ENCODE measurements at places on chromosomes 11 and 22.

DNA sequence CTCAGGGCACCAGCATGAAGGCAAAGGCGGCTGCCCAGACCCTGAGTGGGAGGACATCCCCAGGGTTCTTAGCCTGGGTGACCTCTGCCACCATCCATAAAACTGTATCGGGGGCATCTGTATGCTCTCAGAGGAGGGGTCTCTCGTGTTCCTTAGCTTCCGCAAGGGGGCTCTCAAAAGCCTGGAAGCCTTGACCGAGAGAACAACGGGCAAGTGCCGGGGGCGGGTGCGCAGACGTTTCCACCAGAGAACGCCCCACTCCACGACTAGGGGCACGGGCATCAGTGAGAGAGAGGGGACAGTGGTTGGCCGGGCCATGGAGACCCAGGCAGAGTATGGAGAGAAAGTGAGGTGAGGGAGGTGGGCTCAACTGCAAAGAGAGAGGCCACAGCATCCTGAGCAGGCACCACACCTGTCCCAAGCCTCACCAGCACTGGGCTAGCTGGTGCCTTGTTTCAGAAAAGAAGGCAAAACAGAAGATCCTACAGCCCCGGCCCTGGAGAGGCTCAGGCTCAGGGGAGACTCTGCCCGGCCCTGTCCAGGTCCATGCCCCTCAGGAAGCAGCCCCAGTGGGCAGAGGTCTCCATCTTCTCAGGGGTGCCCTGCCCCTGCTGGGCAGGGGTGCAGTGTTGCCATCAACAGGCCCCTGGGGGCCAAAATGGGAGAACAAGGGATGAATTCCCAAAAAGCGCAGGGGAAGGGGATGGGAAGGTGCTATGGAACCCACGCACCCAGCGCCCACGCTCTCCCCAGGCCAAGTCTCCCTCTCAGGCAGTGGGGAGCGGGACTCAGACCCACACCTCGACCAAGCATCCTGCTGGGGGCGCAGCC, 5.9 kb downstream of the TSPAN32 start:
- no peak for DNase-seq

DNA sequence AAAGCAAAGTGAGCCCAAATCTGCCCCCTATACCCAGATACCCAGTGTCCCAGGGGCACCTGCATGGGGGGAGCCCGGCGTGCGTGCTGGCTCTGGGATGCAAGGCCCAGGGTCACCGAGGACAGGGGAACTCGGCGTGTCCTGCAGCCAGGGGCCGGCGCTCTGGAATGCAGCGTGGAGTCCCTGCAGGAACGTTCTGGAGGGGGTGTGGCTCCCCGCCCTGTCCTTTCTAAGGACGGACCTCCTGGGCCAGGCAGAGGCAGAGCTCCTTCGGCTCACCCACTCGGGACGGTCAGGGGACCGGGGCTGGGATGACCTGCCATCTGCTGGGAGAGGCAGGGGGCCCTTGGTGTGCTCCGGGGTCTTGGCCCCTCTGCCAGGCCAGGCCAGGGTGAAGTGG, 1196.8 kb downstream of the BRD1 start:
- no peak for DNase-seq

GRCh38 chr22:20198557-20199319, 47.9 kb upstream of the CCDC188 start:
- DNase-seq, result no peak

GRCh38 chr22:30182350-30182745, 64.2 kb downstream of the LIF start:
- no peak for DNase-seq

- no peak for DNase-seq
Observed at GRCh38 chr11:68037411-68038225, 1.2 kb upstream of the TCIRG1 start.

DNA sequence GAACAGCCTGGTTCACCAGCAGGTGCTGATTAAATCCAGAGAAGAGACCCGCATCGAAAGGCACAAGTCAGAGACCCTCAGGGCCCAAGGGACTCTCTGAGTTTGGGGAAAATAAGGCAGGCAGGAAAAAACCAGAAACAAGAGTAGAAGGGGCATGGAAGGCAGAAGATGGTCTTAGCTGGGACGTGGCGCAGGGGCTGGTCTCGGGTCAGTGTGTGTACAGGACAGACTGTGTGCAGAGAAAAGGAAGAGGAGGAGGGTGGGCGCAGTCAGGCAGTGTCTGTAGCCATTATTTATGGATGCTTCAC, 31.3 kb downstream of the PPP2R1B start:
- no peak for DNase-seq

DNA sequence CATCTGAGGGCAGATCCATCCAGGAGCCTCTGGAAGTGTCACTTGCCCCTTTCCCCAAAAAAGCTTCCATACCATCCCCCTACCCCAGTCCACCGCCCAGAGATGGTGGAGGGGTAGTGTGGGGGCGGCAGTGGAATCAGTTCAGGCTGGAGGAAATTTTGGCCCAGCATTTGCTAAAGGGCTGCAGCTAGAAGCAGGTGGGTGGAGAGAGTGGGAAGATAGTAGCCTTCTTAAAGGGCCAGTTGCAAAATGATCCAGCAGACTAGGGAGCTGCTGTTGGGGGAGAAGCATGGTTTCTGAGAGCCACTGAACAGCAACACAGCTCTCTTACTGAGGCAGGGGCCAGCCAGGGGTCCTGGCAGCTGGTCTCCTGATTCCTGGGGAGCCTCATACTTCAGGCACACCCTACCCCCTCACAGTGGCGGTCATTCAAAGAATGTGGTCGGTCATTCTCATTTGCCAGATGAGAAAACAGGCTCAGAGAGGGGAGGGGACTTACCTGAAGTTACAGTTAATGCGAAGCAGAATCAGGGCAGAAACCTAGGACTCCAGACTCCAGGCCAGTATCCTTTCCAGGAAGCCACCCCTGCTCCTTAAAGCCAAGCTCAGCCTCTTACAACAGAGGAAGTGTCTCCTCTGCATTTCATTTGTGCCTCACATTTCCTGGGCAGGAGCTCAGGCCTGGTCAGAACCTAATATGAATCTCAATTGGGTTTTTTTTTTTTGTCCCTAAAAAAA, 5.4 kb downstream of the SEC14L2 start:
- no peak for DNase-seq

DNA sequence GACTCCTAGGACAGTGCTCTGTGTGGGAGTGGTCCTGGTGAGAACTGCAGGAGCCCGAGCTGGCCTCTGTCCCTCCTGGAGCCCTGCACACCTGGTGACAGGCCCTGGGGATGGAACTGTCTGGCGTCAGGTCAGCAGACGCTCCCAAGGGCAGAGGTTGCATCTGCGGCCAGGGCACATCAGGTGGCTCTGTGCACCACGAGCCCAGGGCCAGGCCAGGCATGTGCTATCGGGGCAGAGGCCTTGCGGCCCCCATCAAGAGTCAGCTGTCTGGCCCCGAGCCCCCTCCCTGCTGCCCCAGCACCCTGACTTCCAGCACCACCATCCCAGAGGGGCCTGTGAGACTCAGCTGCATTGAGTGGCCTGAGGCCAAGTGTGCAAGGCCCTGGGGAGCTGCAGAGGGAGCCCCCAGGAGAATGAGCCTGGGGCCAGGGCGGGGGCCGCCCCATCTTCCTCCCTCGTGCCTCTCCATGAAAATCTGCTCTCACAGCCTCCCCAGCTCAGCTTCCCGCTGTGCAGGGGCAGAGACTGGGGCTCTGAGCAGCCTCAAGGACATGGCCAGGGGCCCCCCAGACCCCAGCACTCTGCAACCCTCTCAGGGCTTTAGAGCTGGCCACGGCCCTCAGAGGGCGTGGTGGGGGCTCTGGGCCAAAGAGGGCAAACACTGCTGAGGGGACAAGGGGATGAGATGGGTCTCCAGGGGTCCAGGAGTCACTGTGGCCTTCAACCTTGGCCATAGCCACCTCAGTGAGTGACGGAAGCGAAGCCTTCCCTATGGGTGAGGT, 56.4 kb downstream of the RTL6 start:
- DNase-seq, result no peak

GRCh38 chr11:69366591-69366990, 72.6 kb downstream of the MYEOV start:
- DNase-seq, result no peak
